SK-N-SH treated with all-trans-retinoic acid at 6 μM for 48 hours (cell line): ENCODE measurements at places on chromosomes 7 and 10.

DNA sequence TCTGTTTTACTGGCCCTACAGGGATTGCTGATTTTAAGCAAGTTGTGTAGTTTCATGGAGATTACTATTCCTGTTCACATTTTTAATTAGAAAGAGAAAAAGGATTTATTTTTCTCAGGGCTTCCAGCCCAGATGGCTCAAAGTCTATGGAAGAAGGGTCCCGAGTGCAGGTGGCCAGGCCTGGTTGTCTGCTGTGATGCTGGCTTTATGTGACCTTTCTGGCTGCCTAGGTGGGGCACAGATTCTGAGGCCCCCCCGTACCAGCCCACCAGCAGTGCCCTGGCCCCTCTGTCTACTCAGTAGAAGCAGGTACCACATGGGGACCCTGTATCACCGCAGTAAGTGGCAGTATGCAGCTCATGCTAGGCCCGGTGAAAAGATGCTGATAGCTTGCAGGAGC lies 426.5 kb downstream of the LRMDA start:
- no peak for ATAC-seq

DNA sequence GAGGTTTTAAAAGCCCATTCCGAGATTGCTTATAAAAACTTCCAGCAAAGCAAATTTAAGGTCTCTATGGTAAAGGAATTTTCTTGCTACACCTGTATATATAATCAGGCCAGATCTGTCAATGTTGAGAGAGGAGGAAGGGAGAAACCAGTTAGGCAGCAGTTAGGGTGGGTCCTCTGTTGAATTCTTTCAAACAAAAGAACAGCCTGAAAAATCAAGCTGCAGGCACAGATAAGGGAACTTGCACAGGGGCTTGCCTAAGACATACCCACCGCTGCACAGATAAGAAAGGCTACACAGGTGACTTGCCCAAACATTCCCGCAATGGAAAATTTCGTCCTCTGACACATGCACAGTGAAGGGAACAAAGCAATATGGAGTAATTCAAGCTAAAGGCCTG lies 59.8 kb upstream of the IMMP2L start:
- ATAC-seq = no peak

- ATAC-seq = no peak
Observed at GRCh38 chr7:66679633-66680244, 51.1 kb downstream of the KCTD7 start.

DNA sequence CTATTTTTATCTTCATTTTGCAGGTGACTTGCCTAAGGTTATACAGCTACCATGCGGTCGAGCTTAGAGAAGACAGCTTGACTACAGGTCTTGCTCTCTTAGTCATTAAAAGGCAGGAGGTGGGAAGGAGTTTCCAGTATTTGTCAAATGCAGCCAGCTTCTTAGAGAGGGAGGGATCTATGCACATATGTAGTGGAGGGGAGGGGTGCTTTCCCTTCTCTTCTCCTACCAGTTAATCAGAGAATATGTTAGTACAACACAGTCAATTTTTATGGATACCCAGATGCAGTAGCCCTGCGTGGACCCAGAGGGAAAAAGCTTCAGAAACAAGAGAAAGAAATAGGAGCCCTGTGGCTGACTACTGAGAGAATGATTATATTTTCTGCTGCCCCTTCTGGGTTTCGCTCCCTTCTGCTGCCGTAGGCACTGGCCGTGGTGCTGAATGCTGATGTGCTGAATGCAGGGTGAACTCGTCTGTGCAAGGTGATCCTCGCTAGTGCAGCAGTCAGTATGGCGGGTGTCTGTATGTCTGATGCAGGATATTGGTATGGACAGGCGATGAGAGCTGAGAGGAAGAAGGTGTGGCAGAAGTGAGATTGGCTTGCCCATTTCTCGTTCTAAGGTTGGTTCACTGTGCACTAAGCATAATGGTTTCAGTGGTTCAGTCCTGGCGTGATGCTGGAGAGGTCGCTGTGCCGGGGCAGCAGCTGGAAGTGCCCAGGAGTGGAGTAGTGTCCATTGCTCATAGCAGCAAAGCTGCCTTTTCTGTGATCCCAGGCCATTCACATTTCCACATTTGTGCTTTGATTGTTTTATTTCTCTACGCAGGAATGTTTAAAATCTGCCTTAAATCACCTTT lies 189.2 kb upstream of the PODXL start:
- peak; percentile 83 for ATAC-seq

- no peak for ATAC-seq
Observed at GRCh38 chr7:106914018-106914607, 49.0 kb downstream of the PIK3CG start.

DNA sequence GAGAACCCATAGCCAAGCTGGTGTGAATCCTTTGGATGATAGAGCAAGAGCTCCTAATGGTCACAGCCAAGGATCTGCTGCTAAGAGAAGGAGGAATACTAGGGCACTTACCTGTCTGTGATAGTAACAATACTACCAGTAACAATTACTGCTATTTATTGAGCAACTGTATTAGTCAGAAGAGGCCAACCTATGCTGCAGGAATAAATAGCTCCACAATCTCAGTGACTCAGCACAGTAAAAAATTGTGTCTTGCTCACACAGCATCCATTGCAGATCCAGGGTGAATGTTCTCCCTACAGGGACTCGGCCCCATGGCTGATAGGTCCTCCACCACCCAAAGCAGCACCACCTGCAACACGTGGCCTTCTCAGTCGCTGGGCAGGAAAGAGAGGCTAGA lies 257.6 kb upstream of the ZMIZ1 start:
- no peak for ATAC-seq

DNA sequence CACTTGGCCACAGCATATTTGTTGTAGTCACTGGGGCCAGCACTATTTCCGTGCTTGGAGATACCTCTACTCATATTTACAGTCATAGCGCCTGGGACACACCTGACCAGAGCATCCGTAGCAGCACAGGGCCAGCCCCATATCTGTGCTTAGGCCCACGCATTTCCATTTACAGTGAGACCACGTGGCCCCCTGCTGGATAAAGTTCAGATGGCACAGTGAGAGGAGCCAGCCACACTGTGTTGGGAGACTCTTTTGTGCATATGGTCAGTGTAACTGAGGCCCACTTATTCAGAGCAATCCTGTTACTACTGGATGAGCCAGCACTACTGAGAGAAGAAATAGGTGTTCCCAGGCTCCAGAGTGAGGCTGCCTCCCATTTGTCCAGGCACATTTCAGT lies 455.3 kb downstream of the REEP3 start:
- ATAC-seq = peak; percentile 99

DNA sequence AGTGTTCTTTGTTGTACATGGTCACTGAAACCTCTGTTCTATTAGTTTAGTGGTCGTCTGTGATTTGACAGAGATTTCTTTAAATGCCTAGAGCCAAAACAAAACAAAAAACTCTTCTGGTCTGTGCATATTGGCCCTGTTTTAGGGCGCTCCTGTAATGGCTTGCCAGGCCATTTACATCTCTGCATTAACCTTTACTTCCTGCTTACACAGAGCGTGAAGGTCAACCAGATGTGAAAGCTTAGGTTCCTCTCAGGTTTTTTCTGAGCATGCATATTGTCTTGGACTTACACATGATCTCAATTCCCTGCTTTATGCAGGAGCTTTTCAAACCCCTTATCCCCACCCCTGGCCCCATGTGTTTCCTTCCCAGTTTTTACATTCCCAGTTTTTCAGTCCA lies 9.6 kb downstream of the ZNF37A start:
- ATAC-seq = no peak

DNA sequence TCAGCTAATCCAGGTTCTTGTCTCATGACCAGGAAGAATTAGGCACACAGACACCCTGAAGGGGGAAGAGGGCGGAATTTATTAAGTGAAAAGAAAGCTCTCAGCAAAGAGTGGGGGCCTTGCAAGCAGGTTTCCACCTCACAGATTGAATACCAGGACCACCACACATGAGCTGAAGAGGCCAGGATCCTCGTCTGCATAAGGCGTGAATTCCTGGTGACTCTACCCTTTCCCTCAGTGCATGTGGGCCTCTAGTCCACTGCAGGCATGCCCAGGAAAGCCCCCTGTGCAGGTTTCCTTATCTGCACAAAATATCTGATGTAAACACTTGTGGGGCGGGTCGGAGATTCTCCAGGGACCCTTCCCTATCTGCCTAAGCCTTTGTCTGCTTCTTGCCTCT lies 782.1 kb upstream of the LRRN3 start:
- no peak for ATAC-seq

GRCh38 chr7:10156972-10157371 lies 816.7 kb upstream of the PHF14 start:
- ATAC-seq = no peak

DNA sequence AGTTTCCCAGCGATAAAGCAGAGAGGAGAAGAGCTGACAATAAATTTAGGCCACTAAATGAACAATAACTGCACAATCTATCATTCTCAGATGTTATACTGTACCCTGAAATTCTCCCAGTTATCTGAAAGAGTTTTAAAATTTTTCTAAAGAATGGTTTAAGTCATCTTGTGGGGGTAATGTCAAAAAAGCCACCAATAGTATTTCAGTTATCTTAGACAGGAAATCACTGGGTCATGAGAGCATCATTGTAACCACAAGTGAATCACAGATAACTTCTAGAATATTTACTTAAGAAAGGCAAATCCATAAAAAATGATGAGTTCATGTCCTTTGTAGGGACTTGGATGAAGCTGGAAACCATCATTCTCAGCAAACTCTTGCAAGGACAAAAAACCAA lies 147.1 kb downstream of the DNAJB9 start:
- no peak for ATAC-seq

DNA sequence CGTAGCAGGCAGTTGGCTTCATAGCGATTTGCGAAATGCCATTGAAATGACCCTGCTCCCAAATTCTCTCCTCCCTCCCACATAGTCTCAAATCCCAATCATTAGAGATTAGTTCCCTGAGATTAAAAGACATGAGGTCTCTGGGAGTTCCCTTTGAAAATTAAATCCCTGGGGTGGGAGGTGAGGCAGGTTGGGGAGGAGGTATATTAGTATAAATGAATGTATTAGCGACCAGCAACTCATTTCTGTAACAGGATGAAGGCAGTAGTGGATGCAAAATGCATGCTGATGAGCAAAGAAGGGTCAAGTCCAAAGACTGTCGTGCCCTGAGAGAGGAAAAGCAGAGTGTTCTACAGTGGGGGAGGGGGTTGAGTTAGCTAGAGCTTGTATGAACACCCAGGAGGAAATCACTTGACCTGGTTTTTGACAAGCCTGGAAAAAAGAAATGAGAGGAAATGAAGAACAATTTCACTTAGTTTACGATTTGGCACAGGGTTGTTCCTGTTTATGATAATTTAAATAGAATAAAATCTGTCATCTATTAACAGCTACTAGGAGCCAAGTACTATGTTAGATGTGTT lies 79.6 kb upstream of the MTPN start:
- no peak for ATAC-seq

- no peak for ATAC-seq
Observed at GRCh38 chr7:118502235-118502634, 277.7 kb downstream of the ANKRD7 start.

DNA sequence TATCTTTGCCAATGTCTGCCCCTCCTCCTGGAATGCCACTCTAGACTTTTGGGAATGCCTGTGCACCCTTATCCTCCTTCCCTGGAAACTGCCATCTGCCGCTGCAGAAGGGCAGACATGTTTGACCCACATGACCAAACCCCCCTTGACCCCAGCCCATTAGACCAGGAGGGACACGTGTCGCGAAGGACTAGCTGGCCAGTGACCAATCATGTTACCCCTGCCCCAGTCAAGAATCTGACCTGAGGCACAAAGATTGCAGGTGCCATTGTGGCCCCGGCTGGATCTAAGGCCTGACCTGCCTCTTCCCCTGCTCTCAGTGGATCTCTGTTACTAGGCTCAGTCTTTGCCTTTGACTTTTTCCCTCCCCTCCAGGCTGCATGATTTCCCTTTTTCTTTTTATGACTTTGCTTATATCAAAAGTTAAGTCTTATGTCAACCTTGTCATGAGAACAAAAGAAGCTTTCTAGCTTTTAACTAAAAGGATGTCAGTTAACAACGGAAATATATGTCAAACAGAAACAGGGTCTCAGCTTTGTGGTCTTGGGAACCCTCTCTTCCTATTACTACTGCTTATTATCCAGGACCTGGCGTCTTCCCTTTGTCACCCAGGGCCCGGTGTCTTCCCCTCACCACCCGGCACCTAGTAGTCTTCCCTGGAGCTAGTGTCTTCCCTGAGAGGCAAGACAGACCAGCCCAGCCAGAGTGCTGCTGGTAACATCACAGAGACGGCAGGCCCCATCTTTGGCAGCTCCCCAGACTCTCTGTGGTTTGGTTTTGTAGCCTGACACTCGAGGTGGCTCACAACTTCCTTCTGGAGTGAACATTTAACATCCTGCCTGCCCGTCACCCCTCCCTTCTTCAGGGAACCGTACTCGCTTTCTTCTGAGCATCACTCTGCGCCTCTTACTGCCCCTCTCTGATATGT lies 24.4 kb upstream of the PPIF start:
- peak; percentile 80 for ATAC-seq

DNA sequence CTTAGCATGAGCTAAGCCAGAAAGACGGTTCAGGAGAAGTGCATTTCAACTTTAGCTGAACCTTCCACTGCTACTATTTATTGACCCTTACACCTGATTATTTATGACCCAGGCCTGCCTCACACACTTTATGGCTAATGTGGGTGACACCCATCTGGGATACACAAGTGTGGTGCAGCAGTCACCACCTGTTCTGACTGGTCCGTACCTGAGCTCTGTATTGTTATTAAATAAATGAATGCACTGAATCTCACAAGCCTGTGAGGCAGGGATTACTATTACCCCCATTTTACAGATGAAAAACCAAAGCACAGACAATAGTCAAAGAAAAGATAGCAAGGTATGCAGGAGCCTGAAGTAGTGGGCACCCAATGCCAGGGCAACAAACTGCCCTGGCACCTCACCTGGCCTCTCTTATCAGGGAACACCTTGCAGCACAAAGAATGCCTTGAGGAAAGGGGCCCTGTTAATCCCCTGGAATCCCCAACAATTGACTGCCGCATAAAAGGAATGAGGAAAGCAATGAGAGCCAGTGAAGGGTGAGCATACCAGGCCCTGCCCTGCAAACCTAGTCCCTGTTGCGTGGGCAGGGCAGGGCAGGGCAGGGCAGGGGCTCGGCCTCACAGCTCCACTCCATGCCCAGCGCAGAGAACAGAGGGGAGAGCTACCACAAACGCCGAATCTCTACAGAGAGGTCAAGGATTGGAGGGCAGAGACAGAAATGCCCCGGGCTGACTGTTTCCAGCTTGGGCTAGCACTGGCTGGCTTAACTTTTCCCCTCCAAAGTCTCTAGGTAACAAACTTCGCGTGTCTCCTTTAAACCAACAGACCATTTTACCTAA lies 1.3 kb downstream of the ANXA11 start:
- ATAC-seq = peak; percentile 35

DNA sequence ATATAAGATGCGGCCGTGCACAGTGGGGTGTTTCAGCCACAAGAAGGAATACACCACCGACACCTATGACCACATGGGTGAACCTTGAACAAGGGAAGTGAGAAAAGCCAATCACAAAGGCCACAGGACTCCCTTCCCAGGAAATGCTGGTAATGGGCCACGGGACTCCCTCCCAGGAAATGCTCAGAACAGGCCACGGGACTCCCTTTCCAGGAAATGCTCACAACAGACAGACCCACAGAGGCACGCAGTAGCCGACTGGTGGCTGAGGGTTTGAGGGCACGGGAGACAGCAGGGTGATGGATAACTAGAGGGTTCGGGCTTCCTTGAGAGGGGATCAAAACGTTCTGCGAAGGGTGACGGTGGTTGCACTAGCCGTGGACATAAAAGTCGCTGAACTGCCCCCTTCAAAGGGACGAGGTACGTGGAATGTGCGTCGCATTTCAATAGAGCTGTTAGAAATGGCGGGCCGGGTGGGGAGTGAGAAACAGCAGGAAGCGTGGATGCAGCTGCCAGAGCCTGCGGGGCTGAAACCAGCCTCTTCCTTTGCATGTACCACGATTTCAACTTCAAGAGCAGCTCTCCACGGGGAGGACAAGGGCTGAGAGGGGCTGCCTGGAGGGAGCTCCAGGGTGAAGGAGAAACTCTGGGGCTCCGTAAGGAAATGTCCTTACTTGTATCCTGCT lies 274.0 kb downstream of the ELFN1 start:
- no peak for ATAC-seq
